ENCODE measurements at places on chromosomes 3 and 15.

GRCh38 chr3:112354642-112355306 lies 21.8 kb downstream of the CD200 start:
- DNase-seq, result peak; percentile 76

DNA sequence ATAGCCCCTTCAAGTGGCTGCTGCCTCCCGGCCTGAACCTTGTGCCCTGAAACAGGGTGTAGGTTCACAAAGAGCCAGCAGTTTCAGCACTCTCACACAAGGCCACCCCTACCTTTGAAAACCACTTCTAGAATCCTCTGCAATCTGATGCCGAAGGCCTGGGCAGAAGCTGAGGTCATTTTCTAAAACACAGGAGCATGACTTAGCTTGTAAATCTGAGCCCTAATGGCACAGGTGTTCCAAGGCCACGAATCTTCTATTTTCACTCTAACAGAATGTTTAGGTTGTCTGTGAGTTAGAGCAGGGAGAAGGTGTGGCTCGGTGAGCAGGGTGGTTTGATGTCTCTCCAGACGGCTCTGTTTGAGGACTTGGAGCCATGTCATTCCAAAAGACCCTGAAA lies 62.3 kb downstream of the SYNM start:
- DNase-seq, result no peak

GRCh38 chr3:13065727-13066126 lies 7.5 kb downstream of the IQSEC1 start:
- no peak for DNase-seq

- DNase-seq, result no peak
Measured at GRCh38 chr3:17047894-17048293, 163.1 kb downstream of the PLCL2 start.

- peak; percentile 34 for DNase-seq
Measured at GRCh38 chr3:85030052-85030451, 71.3 kb downstream of the CADM2 start.

DNA sequence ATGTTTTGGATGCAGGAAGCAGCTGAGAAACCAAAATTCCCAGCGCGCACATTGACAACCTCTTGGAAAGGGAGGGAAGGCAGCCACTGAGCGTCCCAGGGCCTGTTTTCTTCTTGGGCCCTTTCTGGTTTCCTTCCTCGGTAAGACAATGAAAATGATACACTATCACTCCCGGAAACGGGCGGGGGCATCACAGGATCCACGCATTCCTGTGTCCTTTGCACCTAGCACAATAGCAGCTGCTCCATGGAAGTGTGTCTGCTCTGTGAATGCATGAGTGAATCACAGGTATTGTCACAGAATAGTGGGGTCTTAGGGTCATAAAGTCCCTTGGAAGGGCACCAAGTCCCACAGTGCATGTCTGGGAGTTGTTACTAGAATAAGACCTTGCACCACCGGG lies 6.3 kb upstream of the ITPKA start:
- no peak for DNase-seq

- DNase-seq, result no peak
Measured at GRCh38 chr3:112786002-112786590, 60.6 kb downstream of the CD200R1L start.

- no peak for DNase-seq
Measured at GRCh38 chr3:160210341-160210740, 14.9 kb upstream of the C3orf80 start.

DNA sequence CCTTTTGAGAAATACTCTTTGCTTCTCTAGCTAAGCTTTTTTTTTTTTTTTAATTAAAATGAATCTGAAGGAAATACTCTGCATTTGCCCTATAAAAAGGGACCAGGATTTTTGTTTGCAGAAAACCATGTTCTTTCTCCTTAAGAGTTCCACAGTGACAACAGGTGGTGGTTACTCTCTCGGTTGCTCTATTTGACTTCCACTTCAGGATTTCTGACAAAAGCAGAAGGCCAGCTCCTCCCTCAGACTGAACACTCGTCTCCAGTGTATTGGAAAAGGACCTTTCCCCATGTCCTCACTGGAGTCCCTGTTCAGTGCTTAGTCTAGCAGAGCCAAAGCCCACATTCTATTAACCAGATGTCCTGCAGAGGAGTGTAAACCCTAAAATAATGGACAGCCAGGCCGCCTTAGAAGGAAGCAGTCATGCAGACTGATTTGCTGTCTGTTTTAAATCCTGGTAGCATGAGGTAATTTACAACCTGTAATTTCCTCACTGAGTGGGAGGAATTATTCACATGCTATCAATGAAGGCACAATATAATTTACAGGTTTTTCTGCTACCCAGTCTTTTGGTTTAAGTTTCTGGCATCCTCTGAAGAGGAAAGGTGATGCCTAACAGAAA lies 599.3 kb downstream of the PYDC2 start:
- DNase-seq, result no peak

- no peak for DNase-seq
Measured at GRCh38 chr3:122214711-122215110, 31.2 kb downstream of the CASR start.

DNA sequence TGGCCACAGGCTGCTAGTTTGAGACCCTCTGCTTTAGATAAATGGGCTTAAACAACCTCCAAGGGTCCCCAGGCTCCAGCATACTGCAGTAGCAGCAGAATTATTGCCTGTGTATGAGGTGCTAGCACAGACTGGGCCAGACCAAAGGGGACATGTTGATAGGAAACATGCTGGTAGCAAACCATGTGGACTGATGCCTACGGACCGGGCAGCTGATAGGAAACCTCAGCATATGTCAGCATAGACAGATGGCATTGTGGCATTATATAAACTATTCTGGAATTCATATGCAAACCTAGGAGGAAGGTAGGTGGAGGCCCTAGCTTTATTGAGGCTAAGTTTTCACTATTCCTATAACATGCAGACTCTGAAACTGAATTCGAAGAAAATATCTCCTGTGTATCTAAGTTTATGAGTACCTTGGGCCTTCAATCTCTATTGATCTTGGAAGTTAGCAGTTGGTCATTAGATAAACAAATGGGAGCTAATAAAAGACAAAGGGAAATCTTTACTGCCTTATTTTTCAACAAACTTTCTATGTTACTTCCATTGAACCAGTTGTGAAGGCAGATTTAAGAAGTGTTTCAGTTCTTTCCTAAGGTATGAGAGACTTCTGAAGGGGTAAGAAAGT lies 1.7 kb upstream of the HGD start:
- no peak for DNase-seq

DNA sequence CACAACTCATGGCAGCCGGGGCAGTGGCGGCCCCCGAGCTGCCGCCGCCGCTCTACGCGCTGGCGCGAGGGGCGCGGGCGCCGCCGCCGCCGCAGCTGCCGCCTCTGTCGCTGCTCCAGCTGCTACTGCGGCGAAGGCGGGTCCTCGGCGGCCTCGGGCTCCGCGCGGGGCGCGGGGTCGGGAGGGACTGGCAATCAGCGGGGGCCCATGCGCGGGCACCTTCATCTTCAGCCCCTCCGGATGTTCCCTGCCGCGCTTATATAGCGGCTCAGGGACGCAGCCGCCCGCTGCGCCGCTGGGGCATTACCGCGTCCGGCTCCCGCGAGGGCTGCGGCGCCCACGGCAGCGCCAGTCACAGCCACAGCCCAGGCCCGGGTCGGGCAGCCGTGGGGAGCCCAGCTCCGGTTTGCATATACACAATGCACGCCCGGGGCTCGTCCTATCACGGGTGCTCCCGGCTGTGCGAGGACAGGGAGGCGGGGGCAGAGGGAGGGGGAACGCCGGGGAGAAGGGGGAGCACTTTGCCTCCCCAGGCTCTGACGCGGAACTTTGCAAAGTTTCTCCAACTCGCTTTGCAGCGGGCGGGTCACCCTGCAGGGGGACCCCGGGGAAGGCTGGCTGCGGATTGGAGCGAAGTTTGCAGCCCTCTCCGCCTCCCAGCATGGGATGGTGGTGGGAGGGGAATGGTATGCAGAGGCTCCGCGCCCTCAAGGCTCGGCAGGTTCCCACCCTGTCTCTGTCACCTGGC lies at the start of gene VGLL3:
Gene VGLL3, minus strand, starts transcription at position 416 of the 748 bp plus-strand sequence. Its CDS starts 406 bp downstream, at position 10.
- peak; percentile 94 for DNase-seq

GRCh38 chr3:79835701-79836100 lies 67.9 kb upstream of the ROBO1 start:
- no peak for DNase-seq

DNA sequence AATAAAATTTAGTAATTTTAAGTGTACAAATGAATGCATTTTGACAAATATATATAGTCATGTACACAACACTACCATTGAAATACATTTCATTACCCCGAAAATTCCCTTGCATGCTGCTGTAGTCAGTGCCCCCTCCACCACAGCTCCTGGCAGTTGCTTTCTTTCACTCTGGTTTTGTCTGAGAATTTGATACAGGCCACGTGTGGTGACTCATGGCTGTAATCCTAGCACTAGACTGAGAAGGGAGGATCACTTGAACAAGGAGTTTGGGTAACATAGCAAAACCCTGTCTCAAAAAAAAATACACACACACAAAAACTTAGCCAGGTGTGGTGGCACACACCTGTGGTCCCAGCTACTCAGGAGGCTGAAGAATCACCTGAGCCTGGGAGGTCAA lies 65.4 kb downstream of the TFRC start:
- no peak for DNase-seq

GRCh38 chr3:16050641-16051467 lies 123.6 kb upstream of the GALNT15 start:
- DNase-seq, result no peak

DNA sequence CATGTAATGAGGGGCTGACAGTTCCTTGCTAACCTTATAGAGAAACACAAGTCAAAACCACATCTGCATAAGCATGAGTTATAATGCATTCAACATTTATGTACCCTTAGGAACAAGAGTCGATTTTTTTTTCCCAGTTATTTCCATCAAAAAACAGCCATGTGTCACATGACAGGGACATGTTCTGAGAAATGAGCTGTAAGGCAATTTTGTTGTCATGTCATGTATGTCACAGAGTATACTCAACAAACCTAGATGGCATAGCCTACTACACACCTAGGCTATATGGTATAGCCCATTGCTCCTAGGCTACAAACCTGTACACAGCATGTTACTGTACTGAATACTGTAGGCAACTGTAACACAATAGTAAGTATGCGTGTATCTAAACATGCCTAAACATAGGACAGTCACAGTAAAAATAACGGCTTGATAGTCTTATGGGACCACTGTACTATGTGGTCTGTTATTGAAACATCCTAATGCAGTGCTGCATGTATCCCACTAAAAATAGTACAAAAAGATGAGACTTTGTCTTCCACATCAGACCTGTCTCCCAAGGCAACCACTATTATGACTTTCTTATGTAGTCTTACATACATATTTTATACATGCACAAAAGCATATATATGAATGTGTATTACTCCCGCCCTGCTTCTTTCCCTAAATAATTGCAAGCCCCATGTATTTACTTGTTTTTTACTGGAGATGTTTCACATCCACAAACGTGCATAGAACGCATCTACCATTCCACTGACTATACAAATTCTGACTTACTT lies 34.9 kb downstream of the LINS1 start:
- no peak for DNase-seq

All from GM23338 (cell line).